Stimulated activated CD8-positive, alpha-beta memory T cell treated with anti-CD3 and anti-CD28 coated beads, Interleukin-4, amount 100 ng/mL, for 1 hour (primary cell): ENCODE measurements at places on chromosomes 7 and 10.

DNA sequence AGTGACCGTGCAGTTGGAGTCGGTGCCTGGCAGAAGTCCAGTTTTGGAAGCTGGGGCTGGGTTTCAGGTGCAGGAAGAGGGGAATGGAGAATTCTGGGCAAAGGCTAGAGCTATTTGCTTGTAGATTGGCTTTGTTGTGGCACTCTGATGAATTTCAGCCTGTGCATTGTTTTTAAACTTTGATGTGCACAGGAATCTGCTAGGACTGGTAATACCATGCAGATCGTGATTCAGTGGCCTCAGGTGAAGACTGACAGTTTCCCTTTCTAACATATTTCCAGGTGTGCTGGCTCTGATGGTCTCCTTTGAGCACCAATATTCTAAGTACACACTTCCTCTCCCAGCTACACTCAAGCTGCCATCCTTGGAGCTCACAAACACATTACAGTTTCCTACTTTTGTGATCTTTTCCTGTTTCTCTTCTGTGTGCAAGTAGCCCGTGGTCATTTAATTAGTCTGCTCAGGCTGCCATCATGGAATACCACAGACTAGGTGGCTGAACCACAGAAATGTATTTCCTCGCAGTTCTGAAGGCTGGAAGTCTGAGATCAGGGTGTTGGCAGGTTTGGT is 55.6 kb downstream of the NOC3L start:
- no peak for DNase-seq

DNA sequence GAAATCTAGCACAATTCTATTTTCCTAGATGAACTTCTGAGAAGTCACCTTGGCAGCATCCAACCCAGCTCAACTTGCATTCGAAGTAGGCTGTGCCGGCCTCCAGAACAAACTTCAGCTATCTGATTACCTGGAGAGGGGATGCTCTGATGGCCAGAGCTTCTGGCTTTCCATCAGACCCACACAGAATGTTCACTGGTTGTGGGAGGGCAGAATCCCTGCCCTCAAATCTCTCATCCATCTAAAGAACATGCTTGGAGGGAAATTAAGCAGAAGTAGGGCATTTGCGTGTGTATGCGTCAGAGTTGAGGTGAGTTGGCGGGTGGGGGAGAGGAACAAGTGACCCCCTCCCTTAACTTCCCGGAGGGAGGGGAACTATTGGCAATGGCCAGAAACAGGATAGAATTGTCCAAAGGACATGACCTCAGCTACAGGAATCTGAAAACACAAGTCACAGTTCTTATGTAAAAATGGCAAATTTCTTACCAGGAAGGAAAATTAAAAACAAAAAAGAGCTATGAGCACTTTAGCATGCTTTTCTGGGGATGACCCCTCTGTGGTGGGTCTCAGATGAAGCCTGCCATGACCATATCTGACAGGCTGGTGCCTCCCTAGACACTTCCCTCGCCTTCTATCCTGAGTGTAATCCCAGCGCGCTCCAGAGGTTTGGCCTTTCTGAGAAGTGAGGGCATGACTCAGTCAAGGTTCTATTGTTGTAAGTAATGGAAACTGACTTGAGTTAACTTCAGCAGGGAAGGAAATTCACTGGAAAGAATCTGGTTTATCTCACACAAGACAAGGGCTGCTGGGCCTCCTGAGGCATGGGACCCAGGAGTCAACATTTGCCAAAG is 278.8 kb downstream of the RPS24 start:
- DNase-seq = no peak

- no peak for DNase-seq
Observed at GRCh38 chr7:2008101-2008935, 224.4 kb downstream of the MAD1L1 start.

DNA sequence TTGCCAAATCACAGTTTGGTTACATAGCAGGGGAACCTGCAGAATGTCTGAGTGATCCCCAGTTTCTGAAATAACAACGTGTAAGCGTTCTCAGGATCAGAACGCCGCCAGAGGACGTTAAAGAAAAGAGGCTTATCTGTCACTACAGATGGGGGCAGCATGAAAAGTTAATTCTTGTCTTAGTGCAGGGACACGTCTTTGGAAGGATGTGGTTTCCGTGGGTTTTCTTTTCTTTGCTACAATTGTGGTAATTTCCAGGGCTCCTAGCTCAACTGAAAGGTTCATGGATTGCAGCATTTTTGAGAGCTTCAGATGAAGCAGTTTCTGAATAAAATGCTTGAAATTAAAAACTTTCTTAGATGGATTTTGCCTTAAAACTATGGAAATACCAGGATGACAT is 106.6 kb downstream of the PRKCQ start:
- DNase-seq = no peak

GRCh38 chr10:20990604-20991003 is 93.5 kb upstream of the NEBL start:
- no peak for DNase-seq

GRCh38 chr10:16941870-16942269 is 124.6 kb upstream of the RSU1 start:
- no peak for DNase-seq

DNA sequence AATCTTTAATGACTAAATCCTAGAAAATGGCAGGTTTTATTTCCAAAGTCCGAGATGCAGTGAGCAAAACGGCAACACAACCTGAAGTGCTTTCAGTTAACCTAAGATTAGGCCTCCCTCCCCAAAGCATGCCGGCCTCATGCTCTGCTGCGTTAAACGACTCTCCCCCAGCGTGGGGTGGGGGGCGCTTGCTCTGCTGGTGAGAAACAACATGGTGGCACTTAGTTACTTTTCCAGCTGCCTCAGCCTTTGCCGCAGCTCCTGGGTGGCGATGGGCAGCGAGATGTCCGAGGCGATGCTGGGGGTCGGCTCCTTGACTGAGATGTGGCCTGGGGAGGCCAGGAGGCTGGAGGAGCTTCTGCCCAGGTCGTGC is 36.7 kb upstream of the NCAPG2 start:
- DNase-seq = no peak

GRCh38 chr7:34096777-34097176 is 191.4 kb downstream of the BMPER start:
- DNase-seq = no peak

GRCh38 chr10:124486635-124487034 is 25.0 kb downstream of the LHPP start:
- no peak for DNase-seq

DNA sequence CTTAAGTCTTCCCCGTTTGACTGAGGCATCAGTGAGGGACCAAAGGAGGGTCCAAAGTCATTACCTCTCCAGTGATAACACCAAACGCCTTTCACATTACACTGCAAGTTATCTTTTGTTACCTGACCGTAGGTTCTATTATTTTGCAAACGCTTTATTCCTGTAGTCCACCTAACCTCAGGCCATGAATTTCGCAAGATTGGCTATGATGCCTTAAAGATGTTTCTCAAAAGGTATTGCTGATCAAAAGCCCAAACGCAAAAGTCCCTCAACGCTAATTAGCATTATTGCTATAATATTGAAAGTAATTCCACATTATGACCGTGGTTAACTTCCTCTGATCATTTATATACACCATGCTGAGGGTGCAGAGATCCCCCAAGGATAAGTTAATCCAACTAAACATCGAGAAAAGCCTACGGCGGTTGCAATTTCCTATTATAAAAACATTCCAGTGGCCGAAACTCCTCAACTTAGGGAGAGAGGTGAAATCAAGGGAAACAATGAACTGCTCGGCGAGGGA is 649 bp downstream of the DNA2 start:
- DNase-seq = no peak

- DNase-seq = no peak
Observed at GRCh38 chr7:39958038-39958437, 8.0 kb downstream of the CDK13 start.

DNA sequence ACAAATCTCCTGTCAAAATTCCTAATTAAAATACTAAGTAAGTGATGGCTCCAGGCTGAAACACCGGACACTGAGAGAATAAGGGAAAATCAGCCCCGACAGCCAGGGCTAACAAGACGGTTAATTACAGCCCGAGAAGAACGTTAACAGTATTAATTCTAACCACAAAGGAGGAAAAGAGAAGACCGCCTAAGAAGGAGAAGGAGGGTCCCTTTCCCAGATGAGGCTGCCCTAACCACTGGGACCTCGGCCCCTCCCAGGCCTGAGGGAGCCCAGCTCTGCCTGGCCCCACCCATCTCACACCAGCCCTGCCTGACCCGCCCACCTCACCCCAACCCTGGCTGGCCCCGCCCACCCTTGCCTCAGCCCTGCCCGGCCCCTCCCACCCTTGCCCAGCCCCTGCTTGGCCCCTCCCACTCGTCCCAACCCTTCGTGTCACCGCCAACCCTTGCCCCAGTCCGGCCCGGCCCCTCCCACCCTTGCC is 51.3 kb downstream of the PWWP2B start:
- no peak for DNase-seq

- DNase-seq = no peak
Observed at GRCh38 chr10:32349968-32350738, 3.2 kb upstream of the EPC1 start.

DNA sequence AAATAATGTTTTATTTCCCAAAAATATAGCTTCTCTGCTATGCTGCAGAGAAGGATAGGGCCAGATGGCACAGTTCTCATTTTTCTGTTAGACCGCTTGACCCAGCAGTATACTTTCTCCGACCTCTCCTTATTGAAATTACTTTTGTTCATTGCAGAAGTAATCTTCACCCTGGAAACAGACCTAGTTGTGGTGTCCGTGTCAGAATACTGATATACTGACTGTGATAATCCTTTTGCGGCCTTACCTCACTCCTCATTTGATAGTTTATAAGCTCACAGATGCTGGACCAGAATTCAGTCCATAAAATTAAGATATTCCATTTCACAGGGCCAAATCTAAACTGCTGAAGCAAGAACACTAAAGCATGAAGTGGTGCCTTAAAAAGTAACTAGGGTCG is 260.6 kb upstream of the DKK1 start:
- DNase-seq = no peak

- DNase-seq = no peak
Observed at GRCh38 chr7:154770962-154771361, 232.0 kb downstream of the PAXIP1 start.

- no peak for DNase-seq
Observed at GRCh38 chr10:122171302-122172075, 99.6 kb upstream of the BTBD16 start.

- DNase-seq = no peak
Observed at GRCh38 chr7:21358648-21359047, 69.2 kb upstream of the SP4 start.

DNA sequence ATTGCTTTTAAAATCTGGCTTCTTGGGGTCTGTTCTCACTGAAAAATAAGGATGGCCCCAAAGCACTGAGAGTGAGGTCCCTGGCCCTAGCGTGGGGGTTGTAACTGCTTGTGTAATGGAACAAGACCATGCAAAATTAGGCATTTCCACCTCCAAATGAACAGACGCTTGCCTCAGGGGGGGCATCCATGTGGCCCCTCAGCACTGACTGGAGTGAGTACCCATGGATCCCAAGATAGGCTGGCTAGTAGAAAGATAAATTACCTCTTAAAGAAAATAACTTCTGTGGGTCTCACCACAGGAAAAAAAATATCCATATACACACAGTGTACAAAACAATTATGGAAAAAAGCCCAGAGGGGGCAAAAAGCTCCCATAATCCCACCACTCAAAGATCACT is 15.2 kb upstream of the CPA1 start:
- no peak for DNase-seq

- no peak for DNase-seq
Observed at GRCh38 chr10:21888959-21889358, 114.6 kb downstream of the DNAJC1 start.

DNA sequence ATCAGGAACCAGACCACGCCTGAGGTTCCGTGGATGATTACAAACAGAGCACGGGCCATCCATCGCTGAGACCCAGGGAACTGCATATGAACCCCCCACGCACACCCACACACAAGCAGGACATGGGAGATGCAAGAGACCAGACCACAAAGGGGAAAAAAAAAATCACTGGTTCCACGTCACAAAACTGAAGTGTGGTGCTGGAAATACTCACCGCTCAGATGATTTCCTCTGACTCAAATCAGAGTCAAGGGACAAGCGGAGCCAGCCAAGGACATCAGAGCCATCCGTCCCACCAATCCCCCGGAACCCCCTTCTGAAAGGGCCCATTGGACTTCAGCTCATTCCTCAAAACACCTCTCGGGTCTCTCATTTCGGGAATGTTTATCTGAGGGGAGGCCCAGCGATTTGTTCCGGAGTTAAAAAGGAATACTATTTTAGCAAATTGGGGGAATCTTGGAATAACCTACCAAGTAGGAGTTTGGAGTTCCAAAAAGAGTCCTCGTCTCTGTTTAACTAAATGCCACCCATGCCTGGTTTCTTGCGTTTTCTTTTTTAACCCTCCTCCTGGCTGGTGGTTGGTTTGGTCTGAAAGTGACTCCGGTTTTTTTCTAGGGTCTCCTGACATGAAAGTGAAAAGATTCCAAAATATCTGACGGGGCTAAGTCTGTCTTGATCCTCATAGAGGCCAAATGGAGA is 15.0 kb downstream of the SNX8 start:
- DNase-seq = no peak

DNA sequence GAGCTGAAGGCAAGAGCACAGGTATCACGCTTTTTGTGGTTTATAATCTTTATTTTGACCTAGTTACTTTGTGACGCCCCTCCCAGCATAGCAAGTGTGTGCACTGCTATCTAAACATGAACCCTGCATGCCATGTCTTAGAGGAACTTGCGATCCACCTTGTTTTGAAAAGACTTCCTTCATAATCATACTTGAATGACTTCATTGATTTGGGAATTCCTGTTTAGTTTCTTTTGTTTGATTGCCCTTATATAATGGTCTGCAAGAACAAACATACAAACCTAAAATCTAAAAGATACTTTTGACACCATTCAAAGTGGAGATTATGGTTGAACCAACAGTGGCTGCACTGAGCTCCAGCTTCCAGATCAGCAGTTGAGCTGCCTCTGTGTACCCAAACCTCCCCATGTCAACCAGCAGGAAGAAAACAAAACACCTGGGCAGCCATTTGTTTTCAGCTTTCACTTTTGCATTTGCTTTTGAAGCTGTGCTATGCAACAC is 132.6 kb downstream of the CELF2 start:
- no peak for DNase-seq

DNA sequence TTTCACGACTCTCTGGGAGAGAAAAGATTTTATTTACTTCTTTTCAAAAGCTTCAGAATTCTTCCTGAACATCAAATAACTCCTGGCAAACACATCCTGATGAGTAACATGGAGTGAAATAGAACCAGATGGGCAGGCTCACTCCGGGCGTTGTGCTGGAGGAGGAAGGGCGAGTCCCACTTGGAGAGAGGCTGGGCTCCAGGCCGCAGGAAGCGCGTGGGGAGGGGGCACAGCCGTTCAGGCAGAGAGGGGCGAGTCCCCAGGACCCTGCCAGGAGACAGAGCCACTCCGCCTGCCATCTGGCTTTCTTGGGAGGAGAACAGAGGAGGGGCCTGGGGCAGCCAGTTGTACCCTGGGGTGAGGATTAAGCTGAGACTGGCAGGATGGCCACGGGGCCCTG is 265.9 kb upstream of the ZMIZ1 start:
- DNase-seq = no peak

- DNase-seq = no peak
Observed at GRCh38 chr10:129972145-129972965, 8.3 kb upstream of the EBF3 start.

- DNase-seq = no peak
Observed at GRCh38 chr10:45418417-45418848, 44.4 kb downstream of the ALOX5 start.
